ENCODE measurements at places on chromosomes 1 and 21.

DNA sequence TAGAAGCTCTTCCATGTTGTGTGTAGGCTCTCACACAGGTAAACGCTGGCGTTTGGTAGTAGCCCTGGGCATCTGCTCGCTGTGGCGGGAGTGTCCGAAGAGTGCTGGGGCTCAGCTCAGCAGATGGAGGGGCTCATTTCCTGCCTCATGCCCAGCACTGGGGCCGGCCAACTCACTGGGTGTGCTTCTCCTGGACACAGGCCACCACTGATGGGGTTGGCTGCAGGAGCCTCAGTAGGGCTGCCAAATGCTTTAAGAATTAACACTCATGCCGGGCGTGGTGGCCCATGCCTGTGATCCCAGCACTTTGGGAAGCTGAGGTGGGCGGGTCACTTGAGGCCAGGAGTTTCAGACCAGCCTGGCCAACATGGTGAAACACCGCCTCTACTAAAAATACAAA is 20.9 kb downstream of the UQCRHL start:
- no peak for DNase-seq

GRCh38 chr1:57204091-57204490 is 219.8 kb downstream of the DAB1 start:
- DNase-seq: no peak

DNA sequence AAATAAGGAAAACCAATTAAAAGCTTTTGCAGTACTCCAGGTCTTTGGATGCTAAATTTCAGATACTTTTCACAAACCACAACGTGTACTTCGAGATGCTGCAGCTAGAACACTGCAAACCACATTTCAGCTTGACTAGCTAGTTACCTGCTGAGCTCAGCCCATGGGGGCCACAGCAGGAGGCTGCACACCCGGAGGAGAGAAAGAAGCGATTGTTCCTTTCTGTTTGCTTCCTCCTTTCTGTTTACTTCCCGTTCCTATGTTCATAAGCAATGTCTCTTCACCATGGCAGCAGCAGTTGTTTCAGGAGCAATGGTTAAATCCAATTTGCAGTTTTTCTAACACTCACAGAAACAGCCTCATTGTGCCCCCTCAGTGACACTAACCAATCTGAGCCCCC is 225.6 kb upstream of the FGGY start:
- no peak for DNase-seq

DNA sequence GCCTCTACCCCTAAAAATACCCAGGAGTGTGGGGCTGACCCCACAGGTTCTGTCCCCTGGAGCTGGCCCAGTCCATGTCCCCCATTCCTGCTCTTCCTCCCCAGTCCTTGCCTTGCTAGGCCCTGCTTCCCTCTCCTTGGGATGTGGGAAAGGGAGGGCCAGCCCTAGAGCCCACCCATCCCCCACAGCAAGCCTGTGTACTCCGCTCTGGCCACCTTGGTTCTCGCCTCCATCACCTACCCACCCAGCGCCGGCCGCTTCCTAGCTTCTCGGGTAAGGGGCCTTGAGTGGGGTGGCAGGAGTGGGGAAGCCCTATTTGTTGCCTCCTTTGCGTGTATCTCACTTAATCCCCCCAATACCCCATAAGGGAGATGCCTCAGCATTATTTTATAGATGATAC is 6.7 kb downstream of the CLCNKB start:
- DNase-seq: no peak

- no peak for DNase-seq
These were observed 23.2 kb upstream of the SLC2A1 start for GRCh38 chr1:42981871-42982270.

DNA sequence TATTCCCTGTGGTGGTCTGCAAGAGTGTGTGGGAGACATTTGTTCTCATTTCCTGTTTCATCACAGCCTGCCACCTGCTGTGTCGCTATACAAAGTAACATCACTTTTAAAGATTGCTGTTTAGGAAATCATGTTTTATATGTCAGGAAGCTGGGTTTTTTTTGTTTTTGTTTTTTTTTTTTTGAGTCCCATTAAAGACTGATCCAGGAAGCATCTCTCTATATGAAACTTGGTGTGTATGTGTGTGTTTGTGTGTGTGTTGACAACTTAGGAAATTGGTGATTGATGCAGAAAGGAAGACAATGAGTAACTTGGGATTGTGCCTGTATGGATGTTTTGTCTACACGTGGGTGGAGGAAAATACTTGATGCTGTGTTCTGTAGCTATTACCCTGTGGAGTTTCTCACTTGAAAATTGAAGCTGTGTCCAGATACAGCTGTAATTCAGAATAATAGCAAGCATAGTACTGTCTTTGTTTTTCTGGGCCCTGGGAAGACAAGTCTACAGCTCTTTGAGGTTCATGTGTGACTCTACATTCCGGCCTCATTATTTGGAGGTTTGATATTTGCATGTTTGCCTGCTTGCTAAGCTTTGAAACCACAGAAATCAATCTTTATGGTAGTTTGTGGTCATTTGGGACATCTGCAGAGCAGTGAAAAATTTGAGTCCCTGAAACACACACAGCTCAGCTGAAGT is 47.9 kb downstream of the LAMC1 start:
- DNase-seq: no peak

GRCh38 chr1:5855196-5855897 is 136.9 kb downstream of the NPHP4 start:
- no peak for DNase-seq

DNA sequence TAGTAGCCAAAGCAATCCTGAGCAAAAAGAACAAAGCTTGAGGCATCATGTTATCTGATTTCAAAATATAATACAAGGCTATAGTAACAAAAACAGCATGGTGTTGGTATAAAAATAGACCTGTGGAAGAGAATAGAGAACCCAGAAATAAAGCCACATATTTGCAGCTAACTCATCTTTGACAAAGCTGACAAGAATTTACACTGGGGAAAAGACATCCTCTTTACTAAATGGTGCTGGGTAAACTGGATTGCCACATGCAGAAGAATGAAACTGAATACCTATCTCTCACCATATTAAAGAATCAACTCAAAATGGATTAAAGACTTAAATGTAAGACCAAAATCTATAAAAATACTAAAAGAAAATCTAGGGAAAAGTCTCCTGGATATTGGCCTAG is 59.5 kb upstream of the CD55 start:
- no peak for DNase-seq

GRCh38 chr1:220787069-220787619 is 431 bp downstream of the MTARC1 start:
- DNase-seq: peak; percentile 80

DNA sequence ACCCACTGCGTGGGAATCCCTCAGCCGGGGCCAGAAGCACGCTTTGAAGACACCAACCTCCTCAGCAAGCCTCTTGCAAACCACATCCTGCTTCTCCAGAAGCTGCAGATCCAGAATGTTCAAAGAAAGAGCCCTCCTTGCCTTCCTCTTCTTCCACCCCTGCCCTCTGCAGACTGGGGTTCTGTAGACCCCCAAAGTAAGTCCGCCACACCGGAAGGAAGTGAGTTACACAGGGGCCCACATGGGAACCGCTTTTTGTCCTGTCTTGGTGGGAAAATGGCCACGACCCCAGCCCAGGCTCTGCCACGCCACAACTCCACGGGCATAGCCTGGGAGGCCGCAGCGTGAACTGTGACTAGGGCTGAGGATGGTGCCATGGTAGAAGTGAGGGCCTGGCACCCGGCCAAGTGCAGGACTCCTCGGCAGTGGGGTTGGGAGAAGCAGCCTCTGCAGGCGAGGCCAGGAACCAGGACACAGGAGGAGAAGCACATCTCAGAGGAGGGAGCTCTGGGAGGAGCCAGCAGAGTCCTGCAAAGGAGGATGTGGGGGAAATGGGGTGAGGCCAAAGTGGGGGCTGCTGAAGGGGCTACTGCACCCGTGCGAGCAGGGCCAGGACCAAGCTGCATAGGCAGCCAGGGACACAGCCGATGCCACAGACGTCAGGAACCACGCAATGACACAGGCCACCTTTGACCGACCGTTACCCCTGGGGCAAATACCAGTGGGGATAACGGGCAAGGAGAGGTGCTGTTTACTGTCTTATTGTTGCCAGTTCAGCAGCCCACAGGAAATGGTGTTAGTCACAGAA is 30.9 kb downstream of the PDE9A start:
- DNase-seq: no peak

GRCh38 chr1:7868070-7868780 is 15.4 kb upstream of the UTS2 start:
- DNase-seq: no peak

- no peak for DNase-seq
These were observed 191.5 kb downstream of the SDCCAG8 start for GRCh38 chr1:243447347-243447746.

GRCh38 chr21:37886120-37886519 is 30.1 kb downstream of the KCNJ6 start:
- no peak for DNase-seq

- DNase-seq: no peak
These were observed 411.1 kb downstream of the PCP4 start for GRCh38 chr21:40278345-40278744.

- DNase-seq: peak; percentile 80
These were observed 143.0 kb upstream of the GRIK3 start for GRCh38 chr1:37177230-37177864.

DNA sequence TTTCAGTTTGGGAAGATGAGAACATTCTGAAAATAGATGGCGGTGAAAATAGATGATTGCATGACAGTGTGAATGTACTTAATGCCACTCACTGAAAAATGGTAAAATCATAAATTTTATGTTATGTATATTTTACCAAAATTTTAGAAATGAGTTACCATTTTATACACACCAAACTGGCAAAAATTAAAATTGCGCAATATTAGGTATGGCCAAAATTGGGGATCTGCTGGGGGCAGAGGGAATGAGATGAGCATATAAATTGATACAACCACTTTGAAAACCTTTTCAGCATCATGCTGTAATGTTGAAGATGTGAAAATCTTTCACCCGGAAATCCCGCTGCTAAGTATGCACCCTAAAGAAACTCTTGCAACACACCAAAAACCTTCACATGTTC is 10.8 kb upstream of the TMPRSS2 start:
- no peak for DNase-seq

GRCh38 chr1:9315411-9316079 is 22.9 kb downstream of the SPSB1 start:
- no peak for DNase-seq

DNA sequence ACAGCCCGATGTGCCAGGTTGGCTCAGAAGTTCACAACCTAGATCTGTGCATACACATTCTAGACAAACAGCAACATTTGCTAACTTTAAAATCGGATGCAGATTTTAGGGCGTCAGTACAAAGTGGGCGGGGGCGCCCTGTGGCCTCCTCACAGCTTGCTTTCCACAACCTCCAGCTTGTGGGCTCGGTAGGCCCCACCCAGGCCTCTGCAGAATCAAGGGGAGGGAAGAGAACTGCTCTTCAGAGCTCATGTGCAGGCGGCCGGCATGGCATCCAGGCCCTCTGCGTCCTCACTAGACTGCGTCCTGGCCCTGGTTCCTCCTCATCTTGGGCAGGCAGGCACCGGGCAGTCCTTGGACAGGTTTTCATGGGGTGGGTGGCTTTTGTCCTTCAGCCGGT is 59.3 kb downstream of the AJAP1 start:
- no peak for DNase-seq

- DNase-seq: no peak
These were observed 57.2 kb downstream of the SLC9C2 start for GRCh38 chr1:173545688-173546087.
